ENCODE measurements at places on chromosomes 11 and 22. TPM values are rescaled to one million over a fixed set of nuclear protein-coding genes. Genes with fewer than 3 reads are reported as not detected.

The PLAAT5 gene
- total RNA-seq, result not detected

The CCDC83 gene
- not detected for total RNA-seq

The MS4A8 gene
- total RNA-seq, result not detected

The NCR3LG1 gene
- total RNA-seq, result 6.6 TPM

The TMA7B gene
- total RNA-seq, result 0.08 TPM
